Activated T-helper 1 cell treated with anti-CD3 and anti-CD28 coated beads, Interleukin-2, amount 50 U/mL, for 16 hours (primary cell): ENCODE measurements at places on chromosomes 7 and 10.

DNA sequence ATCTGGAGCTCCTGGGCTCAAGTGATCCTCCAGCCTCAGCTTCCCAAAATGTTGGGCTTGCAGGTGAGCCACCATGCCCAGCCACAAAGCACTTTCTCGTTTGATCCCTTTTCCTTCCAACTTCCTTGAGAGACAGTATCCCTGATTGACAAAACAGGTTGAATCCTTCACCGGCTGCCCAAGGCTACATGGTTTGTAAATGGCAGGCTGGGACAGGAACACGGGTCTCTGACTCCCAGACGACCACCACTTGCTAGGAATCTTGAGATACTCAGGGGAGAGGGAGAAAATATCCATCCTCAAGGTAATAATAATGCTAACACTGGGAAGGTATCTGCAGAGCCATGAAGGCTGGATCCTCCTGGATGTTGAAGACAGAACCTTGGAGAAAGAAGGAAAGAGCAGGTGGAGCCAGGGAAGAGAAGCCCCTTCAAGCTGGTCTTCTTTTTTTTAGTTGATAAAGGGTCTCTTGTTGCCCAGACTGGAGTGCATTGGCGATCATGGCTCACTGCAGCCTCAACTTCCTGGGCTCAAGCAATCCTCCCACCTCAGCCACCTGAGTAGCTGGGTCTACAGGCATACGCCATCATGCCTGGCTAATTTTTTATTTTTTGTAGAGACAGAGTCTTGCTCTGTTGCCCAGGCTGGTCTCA lies 19.8 kb downstream of the MMRN2 start:
- no peak for DNase-seq

DNA sequence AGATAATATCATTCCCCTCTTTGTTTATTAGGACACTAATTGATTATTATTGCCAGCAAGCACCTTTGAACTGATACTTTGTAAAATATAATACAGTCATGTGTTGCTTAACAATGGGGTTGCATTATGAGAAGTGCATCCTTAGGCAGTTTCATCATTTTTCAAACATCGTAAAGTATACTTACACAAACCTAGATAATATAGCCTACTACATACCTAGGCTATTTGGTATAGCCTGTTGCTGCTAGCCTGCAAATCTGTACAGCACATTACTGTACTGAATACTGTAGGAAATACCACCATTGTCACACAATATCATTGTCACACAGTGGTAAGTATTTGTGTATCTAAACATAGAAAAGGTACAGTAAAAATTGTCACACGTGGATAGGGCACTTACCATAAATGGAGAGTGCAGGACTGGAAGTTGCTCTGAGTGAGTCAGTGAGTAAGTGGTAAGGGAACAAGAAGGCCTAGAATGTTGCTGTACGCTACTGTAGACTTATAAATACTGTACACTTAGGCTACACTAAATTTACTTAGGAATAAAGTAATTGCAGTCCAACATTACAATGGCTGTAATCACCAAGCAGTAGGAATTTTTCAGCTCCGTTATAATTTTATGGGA lies 70.7 kb downstream of the LCOR start:
- no peak for DNase-seq

GRCh38 chr10:10665750-10666149 lies 351.9 kb upstream of the CELF2 start:
- no peak for DNase-seq

DNA sequence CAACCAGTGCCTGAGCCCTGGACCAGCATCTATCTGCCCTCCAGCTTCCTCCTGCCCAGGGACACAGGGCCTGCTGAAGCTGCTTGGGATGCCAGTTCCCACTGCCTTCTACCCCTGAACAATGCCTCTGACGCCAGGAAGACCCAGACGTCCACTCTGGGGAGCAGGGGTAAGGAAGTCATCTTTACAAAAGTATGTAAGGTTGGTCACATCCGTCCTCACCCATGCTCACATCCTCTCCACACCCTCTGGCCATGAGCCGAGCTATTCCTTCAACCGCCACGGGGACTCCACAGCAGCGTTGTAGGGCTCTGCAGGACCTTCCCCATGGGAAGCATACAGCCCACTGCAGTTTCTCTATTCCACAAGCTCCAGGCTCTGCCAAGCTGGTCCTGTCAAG lies 58.5 kb downstream of the CLRN3 start:
- no peak for DNase-seq

GRCh38 chr7:114806590-114807162 lies 115.2 kb upstream of the MDFIC start:
- no peak for DNase-seq

- DNase-seq, result no peak
Measured at GRCh38 chr10:132279873-132280645, 27.7 kb downstream of the STK32C start.

DNA sequence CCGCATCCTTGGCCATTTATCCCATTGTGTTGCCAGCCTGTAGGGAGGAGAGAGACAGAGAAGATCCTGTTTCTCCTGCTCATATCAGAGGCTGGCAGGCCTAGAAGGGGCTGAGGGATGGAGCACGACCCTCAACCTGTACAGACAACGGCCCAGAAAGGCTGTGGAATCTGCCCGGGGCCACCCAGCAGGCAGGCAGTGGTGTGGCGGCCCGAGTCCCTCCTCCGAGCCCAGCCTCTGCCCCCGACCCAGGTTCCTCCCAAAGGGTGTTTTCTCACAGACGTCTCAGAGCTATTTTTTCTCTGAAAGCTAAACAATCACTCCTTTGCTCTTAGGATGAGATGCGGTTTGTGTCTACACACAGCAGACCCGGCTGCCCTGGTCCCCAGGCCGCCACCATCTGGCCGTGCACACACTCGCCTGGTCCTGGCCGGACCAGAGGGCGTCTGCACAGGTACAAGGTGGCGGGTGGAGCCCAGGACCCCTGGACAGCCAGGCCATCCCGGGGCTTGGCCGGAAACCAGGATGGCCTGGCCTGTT lies 69.3 kb downstream of the FOXL3 start:
- no peak for DNase-seq

- no peak for DNase-seq
Measured at GRCh38 chr10:29386342-29386999, 97.6 kb downstream of the LYZL1 start.

DNA sequence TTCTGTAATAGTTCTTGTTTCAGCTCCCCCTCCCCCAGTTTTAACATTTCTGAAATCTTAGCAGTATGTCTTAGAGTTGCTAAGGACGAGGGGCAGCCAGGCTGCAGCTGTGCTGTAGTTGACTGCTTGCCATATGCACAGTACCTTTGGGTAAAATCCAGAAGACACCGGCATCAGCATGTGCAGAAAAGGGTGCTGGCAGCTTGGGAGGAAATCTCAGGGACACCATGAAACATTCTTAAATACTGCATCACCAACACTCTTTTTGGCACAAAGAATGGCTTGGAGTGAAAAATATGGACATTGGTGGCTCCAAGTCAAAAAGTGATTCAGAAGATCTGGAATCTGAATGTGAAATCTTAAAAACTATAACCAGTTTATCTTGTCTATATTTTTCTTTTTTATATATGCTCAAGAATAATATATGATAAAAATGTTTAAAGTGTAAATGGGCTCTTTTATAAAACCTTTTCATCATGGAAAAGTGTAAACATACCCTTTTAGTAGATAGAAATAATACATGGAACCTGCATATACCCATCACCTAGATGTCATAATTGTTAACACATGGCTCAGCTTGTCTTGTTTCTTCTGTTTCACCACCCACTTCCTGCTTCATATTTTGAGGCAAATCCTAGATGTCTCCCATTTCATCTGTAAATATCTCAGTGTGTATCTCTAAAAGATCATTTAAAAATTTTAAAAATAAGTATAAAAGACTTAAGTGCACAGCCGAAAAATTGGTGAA lies 34.4 kb upstream of the ARMS2 start:
- DNase-seq, result no peak

DNA sequence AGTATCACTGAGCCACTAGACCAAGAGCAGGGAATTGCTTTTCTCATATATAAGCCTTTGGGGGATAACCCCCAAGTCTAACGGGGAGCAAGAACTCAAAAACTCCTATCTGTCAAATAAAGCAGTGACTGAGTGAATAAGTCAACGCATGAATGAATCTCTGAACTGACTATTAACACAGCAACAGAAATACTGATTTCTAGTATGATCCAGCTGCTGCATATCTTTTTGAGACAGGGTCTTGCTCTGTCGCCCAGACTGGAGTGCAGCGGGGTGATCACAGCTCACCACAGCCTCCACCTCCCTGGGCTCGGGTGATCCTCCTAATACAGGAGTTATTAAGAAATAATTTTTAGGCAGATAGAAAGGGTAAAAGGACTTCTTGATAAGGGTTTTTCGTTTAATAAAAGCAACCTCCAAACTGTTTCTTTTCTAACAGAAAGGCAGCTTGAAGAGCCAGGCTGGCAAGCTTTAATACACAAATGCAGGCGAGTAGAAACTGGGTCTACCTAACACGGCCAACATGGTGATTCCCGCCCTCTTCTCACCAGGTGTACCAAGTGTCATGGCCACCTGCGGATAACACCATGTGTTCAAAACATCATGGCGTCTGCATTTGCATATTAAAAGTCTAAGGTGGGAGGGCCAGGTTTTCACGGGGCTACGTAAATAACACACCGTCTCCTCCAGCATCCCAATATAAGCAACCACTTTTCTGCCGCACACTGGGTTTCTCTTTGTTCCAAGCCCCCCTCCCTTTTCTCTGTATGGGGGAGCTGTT lies 631.9 kb downstream of the PARD3 start:
- no peak for DNase-seq

DNA sequence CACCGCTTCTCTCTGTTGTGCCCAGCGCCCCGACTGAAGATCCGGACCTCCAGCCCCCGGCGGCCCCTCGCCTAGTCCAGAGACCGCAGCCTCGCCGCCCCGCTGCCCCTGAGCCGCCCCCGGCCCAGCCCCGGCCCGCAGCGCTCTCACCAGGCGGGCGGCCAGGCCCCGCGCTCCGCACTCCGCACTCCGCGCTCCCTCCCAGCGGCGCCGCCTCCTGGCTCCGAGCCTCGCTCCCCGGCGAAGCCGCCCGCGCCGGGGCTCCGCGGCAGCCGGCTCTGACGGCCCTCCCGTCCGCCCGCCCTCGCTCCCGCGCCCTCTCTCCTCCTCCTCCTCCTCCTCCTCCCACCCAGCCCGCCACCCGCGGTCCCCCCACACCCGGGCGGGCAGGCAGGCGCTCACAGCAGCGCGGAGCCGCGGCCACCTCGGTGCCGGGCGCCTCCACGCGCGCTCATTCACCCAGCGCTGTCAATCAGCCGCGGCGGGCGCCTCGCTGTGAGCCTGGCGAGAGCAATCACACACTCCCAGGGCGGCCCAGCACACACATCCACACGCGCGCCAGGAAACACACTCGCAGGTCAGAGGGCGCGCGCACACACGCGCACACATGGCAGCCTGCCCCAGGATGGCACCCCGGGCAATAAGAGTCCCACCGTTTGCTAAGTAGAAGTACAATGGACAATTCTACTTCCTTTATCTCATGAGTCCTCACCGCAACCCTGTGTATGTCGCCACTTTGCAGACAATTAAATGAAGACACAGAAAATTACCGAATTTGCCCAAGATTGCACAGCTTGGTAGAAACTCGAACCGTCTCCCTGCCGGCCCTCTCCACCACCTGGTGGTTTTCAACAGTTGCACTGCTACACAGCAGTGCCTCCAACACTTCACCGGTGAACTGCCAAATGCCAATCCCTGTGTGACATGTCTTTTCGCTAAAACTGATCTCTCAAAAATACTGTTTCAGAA lies at the start of gene PRRT4:
TSS of gene PRRT4 (minus strand) at position 280 of the 969 bp plus-strand sequence.
- DNase-seq, result no peak

GRCh38 chr7:29953726-29954347 lies 35.8 kb downstream of the SCRN1 start:
- no peak for DNase-seq

DNA sequence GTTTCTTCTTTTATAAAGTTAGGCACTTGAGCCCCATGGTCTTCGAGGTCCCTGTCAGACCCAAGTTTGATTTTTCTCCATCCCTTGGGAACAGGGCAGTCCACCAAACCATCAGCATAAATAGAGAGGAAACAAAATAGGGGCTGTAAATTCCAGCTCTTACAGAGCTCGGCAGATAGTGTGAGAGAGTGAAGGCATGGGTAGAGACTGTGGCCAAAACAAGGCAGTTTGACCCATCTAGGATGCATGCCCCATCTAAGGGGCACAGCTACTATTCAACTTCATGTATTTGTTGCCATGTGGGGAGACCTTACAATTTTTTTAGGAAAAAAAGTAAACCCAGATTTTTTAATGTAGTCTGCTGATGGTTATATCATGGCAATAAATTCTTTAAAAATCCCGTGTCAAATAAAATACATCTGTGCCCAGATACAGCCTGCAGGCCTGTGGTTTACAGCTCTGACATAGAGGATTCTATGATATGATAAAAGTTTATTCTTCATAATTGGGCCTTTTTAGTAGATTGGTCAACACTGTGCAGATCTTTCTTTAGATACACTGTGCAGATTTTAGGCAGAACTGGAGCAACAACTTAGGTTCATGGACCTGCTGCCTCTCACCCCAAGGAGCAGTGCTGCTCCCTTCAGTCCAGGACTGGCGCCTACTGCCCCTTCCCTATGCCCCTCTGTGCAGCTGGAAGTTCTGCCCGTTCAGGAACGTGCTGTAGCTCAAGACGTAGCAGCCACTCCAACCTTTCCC lies 5.3 kb downstream of the PPP1R3C start:
- DNase-seq, result no peak

DNA sequence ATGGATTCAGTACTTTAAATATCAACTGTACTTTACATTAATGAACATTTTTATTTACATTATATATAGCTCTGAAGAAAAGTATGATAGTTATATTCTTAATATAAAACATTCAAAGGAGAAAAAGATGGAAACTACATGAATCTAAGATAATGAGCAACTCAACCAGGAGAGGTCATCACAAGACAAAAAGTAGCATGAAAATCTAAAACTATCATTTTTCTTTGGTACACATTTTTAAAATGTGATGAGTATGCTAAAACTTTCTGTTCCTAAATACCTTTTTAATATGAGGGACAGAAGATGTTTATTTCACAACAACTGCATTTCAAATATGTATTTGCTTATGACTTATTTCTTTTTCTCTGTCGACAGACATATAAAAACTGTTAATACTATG lies 2.4 kb downstream of the CNTNAP2 start:
- no peak for DNase-seq

DNA sequence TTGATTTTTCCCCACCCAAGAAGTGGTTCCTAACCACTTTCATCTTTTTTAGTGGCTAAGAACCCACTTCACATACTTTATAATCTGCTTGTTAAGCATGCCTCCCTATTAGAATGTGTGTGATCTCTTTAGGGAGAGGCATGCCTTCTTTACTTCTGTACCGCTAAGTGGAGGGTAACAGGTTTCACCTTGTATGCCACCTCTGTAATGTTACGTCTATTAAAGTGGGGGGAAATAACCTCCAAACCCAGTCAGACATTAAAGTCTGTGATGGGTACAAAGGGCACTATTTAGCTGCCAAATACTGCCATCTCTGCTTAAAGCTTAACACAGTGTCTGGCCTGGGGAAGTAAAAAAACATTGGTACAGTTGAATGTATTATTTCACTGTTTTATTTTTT lies 51.9 kb downstream of the EPC1 start:
- DNase-seq, result no peak

DNA sequence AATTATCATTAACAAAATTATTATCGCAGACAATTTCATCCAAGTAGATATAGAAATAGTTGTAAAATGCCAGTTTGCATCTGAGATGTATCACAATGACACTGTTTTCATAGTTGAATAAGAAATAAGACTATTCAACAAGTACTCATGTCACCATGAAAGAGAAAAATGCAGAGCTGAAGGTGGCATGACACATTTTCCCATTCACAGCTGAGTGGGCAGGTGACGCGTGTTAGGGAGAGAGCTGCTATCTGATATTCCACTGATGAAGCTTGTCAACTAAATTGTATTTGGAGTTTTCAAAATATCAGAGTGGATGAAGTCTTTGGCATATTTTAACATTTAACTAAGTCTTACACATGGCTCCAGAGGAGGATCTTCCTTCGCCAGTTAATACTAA lies 70.3 kb upstream of the HDAC9 start:
- no peak for DNase-seq
